ENCODE measurements at places on chromosomes 12 and 14. TPM values are rescaled to one million over a fixed set of nuclear protein-coding genes. Genes with fewer than 3 reads are reported as not detected.

Gene PRB2
- total RNA-seq = not detected

Gene TRIM9
- 0.18 TPM for total RNA-seq

Gene SSTR1
- total RNA-seq = not detected

Gene SLC24A4
- total RNA-seq = not detected

Gene YEATS4
- 39.6 TPM for total RNA-seq

Gene RPL10L
- not detected for total RNA-seq

Gene ANKRD33
- not detected for total RNA-seq

Gene CACNA1C
- 0.09 TPM for total RNA-seq

Gene ACRBP
- total RNA-seq = 1.5 TPM

Gene MYF5
- total RNA-seq = not detected

Gene NPFF
- not detected for total RNA-seq

Gene SRRM4
- total RNA-seq = not detected

Gene SLC7A7
- total RNA-seq = not detected

Gene G2E3
- 38.5 TPM for total RNA-seq

Gene GPD1
- total RNA-seq = 0.41 TPM

Gene PPFIBP1
- total RNA-seq = 9.8 TPM

Gene COL2A1
- total RNA-seq = 0.32 TPM

Gene ADAM21
- total RNA-seq = not detected

Gene BMAL2
- 36.5 TPM for total RNA-seq

Gene HCAR1
- total RNA-seq = 2.7 TPM

Gene APOF
- total RNA-seq = not detected

Gene RIMBP2
- not detected for total RNA-seq

Gene GZMB
- 127 TPM for total RNA-seq

Gene KRT2
- total RNA-seq = 0.09 TPM

Gene CDH24
- 2.6 TPM for total RNA-seq

Gene LTBR
- 0.14 TPM for total RNA-seq

Gene MIPOL1
- total RNA-seq = not detected

Gene GSKIP
- 19.1 TPM for total RNA-seq

Gene ERBB3
- 0.84 TPM for total RNA-seq

Gene PROX2
- not detected for total RNA-seq

Gene NANOG
- not detected for total RNA-seq

Gene PDZRN4
- not detected for total RNA-seq

Gene GDF11
- 18.2 TPM for total RNA-seq

Gene RAD51AP1
- 39.6 TPM for total RNA-seq

Gene PPTC7
- 35.2 TPM for total RNA-seq

Gene PDE3A
- not detected for total RNA-seq

Gene MIP
- not detected for total RNA-seq

Gene STXBP6
- not detected for total RNA-seq

Gene ENO2
- 120 TPM for total RNA-seq

Gene ZDHHC22
- total RNA-seq = not detected
